ENCODE measurements at places on chromosomes 6 and 20. TPM values are rescaled to one million over a fixed set of nuclear protein-coding genes. Genes with fewer than 3 reads are reported as not detected.

DHX16 gene
- 31.7 TPM for total RNA-seq

ZSWIM3 gene
- 5.2 TPM for total RNA-seq

RBM24 gene
- total RNA-seq: 1.9 TPM

ARG1 gene
- total RNA-seq: 5.0 TPM

SNX5 gene
- total RNA-seq: 66.8 TPM

FERMT1 gene
- total RNA-seq: 2.4 TPM

NKAPL gene
- total RNA-seq: 0.85 TPM

MARCKS gene
- total RNA-seq: 140 TPM

CST4 gene
- not detected for total RNA-seq

SLC17A1 gene
- not detected for total RNA-seq

- peaks cover 12% of the 10 kb centered on the region for H3K4me1 ChIP-seq
- no peak overlapping the region for H3K27ac ChIP-seq
- H3K4me3 ChIP-seq: no peak overlapping the region
- H3K27me3 ChIP-seq: no peaks in the 10 kb centered on the region
- H3K36me3 ChIP-seq: no peaks in the 10 kb centered on the region
- no peak for DNase-seq
These were observed 10.5 kb downstream of the RPS6KA2 start for GRCh38 chr6:166616261-166617238.

DNA sequence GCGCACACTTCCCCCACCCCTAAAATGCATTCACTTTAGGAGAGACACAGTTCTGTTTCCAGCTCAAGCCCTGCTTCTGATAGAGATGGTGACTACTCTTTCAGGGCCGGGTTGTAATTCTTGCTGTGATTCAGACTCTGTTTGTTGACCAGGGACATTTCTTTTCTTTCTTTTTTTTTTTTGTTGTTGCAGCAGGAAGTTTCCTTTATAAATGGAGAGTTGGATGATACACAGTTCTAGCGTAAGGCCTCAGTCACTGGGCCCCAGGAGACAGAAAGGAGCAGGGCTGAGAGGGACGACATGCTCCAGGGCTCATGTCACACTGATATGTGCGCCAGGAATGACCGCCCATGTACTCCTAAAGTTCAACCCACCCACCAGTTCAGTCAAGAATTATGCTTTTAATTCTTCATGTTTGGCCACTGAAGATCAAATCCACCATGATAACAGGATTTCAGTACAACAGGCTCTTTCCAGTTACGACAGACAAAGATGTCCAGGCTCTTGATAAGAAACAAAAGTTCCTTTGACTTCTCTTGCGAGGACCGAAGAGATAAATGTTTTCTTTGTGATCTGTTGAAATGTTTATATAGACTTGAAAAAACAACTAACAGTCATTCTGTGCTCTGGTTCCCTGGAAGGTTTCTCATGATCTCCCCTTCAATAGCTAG is 142.5 kb downstream of the CD164 start:
- H3K36me3 ChIP-seq: no peaks in the 10 kb centered on the region
- no peak overlapping the region for H3K4me3 ChIP-seq
- peaks cover 3% of the 10 kb centered on the region for H3K4me1 ChIP-seq
- no peaks in the 10 kb centered on the region for H3K27me3 ChIP-seq
- DNase-seq: no peak

- H3K27me3 ChIP-seq: no peaks in the 10 kb centered on the region
- H3K36me3 ChIP-seq: no peaks in the 10 kb centered on the region
These were observed 441.1 kb upstream of the ARID1B start for GRCh38 chr6:156336089-156336488.

- H3K27ac ChIP-seq: no peak overlapping the region
- peak; percentile 52 for DNase-seq
- no peaks in the 10 kb centered on the region for H3K36me3 ChIP-seq
These were observed 19.8 kb upstream of the TREM1 start for GRCh38 chr6:41306187-41306854.

GRCh38 chr20:11210611-11211010 is 536.8 kb upstream of the JAG1 start:
- DNase-seq: no peak
- no peaks in the 10 kb centered on the region for H3K27me3 ChIP-seq
- no peaks in the 10 kb centered on the region for H3K36me3 ChIP-seq
- no peak overlapping the region for H3K27ac ChIP-seq
- no peak overlapping the region for H3K4me3 ChIP-seq

- H3K4me3 ChIP-seq: no peak overlapping the region
- H3K4me1 ChIP-seq: peaks cover 18% of the 10 kb centered on the region
- no peak overlapping the region for H3K27ac ChIP-seq
- no peaks in the 10 kb centered on the region for H3K36me3 ChIP-seq
- no peaks in the 10 kb centered on the region for H3K27me3 ChIP-seq
These were observed 1.2 kb upstream of the BPI start for GRCh38 chr20:38302786-38303185.

DNA sequence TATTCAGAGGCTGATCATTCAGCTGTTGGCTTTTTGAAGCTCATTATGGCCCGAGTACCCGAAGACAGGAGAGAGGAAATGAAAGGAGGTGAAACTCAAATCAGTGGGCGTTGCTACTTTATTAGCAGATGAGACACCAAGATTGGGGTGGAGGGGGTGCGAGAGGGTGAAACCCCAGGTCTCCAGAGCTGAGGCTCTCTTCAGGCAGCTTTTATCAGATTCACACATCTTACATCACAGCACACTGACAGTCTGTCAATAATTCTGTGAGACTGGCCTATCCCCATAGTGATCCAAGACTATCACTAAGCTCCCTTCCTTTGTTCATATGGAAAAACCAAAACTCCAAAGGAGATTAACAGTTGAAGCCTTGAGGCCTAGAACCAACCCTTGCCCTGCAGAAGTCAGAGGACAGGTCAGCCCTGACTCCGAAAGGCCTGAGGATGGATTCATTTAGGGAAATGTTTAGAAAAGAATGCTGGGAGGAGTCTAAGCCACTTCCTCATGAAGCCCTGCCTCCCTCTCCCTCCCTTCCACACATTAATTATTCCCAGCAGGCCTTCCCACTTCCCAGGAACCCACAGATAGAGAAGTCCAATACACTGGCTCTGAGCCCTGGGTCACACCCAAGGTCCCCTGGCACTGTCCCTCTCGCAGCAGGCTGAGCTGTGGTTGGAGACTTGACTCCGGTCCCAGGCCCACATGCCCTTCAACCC is 23.2 kb downstream of the TRERF1 start:
- no peaks in the 10 kb centered on the region for H3K27me3 ChIP-seq
- H3K36me3 ChIP-seq: no peaks in the 10 kb centered on the region
- no peak overlapping the region for H3K4me3 ChIP-seq

- no peak for DNase-seq
- no peak overlapping the region for H3K27ac ChIP-seq
- no peak overlapping the region for H3K4me3 ChIP-seq
- H3K36me3 ChIP-seq: no peaks in the 10 kb centered on the region
These were observed 82.2 kb upstream of the PAX1 start for GRCh38 chr20:21623074-21623780.

DNA sequence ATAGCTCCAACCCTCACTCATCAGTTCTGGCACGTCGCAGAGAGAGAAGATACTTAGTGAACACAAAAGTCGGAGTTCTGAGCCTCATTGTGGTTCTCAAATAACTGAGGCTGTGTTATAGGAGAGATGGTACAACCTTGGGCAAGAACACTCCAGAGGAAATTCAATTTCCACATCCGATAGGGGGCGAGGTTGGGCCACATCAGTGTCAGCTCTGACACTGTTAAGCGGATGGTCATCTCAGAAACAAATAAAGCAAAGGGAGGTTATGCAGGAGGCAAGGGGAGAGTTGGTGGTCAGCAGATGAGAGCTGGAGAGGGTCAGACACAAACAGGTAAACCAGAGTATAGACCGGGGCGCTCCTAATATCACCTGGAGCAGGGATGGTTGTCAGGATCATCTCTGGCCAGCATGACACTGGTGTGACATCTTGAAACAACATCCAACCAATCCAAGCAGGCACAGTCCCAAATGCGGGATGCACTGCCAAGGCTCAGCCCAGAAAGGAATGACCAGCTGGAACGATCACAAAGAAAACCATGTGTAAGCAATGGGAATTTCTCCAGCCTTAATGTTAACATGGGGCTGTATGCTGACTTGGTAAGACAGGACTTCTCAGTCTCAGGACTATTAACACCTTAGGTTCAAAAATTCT is 331.8 kb downstream of the HACE1 start:
- H3K4me3 ChIP-seq: no peak overlapping the region
- H3K27me3 ChIP-seq: no peaks in the 10 kb centered on the region
- no peak overlapping the region for H3K27ac ChIP-seq

GRCh38 chr6:75842732-75843131 is 93.7 kb downstream of the MYO6 start:
- H3K27ac ChIP-seq: no peak overlapping the region
- DNase-seq: peak; percentile 13
- H3K4me3 ChIP-seq: no peak overlapping the region
- H3K27me3 ChIP-seq: no peaks in the 10 kb centered on the region

- no peaks in the 10 kb centered on the region for H3K27me3 ChIP-seq
- no peak overlapping the region for H3K27ac ChIP-seq
- no peaks in the 10 kb centered on the region for H3K36me3 ChIP-seq
- DNase-seq: no peak
- H3K4me3 ChIP-seq: no peak overlapping the region
These were observed 33.9 kb upstream of the KIF13A start for GRCh38 chr6:18021166-18021850.

DNA sequence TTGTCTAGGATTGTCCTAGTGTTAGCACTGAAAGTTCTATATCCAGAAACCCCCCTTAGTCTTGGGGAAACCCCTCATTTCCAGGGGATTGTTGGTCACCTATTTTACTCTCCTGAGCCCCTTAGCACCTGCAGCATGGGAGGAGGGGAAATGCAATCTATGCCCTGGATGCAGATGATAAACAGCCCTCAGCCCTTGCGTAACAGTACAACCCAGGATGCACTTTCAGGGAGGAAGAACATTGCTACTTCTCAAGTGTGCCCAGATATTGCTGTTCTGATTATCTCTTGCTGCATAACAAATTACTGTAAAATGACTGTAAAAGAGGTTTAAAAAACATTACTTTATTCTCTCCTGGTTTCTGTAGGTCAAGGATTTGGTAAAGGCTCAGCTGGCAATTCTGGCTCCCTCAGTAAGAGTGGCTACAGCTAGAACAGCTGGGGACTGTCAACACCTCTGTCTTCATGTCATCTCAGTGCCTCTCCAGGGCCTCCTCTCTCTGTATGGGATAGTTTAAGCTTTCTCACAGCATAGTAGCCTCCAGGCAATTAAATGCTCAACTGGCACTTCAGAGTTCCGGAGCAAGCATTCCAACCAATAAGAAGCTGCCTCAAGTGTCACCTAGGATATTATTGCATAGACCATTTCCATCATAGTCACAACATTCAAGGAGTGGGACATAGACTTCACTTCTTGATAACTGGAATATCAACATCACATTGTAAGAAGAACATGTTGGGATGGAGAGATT is 117.8 kb upstream of the FOXO3 start:
- H3K4me3 ChIP-seq: no peak overlapping the region
- no peaks in the 10 kb centered on the region for H3K36me3 ChIP-seq
- H3K4me1 ChIP-seq: peaks cover 9% of the 10 kb centered on the region
- no peaks in the 10 kb centered on the region for H3K27me3 ChIP-seq

DNA sequence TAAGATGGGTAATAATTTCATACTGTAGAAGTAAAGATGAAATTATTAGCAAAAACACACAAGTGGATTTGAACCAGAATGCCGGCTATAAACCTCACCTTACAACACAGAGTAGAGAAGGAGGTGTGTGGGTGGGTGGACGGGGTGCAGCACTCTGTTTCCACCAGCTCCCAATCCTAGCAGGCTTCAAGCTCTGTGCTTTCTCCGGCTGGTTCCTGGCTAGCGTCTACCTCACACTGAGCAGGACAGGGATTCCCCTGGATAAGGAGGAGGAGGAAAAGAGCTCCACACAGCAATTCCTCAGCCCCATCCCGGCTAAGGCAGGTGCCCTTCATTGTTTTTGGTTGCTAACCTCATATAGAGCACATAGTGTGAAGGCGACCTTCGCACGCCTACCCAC is 453.3 kb downstream of the C6orf118 start:
- H3K4me1 ChIP-seq: no peaks in the 10 kb centered on the region
- no peak for DNase-seq
- H3K27me3 ChIP-seq: no peaks in the 10 kb centered on the region
- no peaks in the 10 kb centered on the region for H3K36me3 ChIP-seq
- no peak overlapping the region for H3K27ac ChIP-seq

DNA sequence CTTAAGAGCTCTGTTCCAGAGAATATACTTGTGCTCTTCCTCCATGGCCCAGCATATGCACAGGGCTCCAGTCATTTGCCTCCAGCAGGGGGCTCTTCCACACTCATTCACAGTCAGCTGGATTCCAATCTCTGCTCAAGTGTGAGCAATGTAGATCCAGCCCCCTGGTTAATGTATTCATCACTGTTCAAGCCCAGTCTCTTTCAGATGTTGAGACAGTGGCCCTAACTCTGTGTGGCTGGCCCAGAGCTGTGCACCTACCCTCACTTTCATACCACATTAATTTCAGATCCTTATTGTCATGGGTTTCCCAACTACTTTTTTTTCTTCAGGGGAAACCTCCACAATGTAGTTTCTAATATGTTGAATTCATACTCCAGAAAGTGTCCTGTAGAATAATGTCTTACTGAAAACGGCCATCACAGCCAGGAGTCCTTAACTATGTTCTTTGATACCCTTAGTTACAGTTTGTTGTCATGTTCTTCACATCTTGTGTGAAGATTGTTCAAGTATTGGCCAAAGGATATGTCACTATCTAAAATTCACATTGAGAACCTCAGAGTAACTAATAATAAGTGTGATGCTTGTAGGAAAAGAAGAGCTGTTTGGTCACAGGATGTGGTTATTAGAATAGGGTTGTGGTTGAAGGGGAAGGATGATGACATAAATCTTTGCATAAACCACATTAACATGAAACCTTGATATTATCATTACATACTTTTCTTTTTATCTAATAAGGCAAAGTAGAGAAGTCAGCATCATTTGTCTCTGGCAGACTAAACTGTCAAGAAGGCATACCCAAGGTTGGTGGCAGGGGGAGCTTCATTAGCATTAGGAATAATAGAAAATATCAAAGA is 14.4 kb upstream of the HLA-DQA1 start:
- no peaks in the 10 kb centered on the region for H3K36me3 ChIP-seq
- peak; percentile 2 for DNase-seq
- H3K4me1 ChIP-seq: no peaks in the 10 kb centered on the region
- no peaks in the 10 kb centered on the region for H3K27me3 ChIP-seq
- H3K4me3 ChIP-seq: no peak overlapping the region

- no peaks in the 10 kb centered on the region for H3K36me3 ChIP-seq
- H3K4me1 ChIP-seq: no peaks in the 10 kb centered on the region
- no peak for DNase-seq
- H3K27ac ChIP-seq: no peak overlapping the region
- H3K4me3 ChIP-seq: no peak overlapping the region
These were observed 340.9 kb upstream of the IRAK1BP1 start for GRCh38 chr6:78526432-78526831.

DNA sequence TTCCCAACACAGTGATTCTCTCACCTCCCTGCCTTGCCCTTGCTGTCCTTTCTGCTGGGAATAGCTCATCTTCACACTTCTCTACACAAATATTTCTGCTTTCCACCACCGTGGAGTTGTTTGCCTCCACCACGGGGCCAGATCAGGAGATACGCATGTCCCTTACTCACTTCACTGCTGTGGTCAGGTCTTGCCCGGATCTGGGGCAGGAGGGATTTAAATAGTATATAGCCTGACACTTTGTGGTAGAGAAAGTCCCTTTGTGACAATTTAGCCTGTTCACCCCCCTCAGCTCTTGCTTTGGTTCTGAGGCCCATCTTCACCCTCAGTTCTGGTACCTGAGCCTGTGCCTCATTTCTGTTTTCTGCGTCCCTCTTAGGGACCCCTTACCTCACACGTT is 92.6 kb upstream of the PREP start:
- H3K27ac ChIP-seq: no peak overlapping the region
- peaks cover 18% of the 10 kb centered on the region for H3K4me1 ChIP-seq
- DNase-seq: no peak
- no peaks in the 10 kb centered on the region for H3K27me3 ChIP-seq
- H3K36me3 ChIP-seq: no peaks in the 10 kb centered on the region
